Suppressor macrophage (primary cell): ENCODE measurements at places on chromosomes 4 and X.

DNA sequence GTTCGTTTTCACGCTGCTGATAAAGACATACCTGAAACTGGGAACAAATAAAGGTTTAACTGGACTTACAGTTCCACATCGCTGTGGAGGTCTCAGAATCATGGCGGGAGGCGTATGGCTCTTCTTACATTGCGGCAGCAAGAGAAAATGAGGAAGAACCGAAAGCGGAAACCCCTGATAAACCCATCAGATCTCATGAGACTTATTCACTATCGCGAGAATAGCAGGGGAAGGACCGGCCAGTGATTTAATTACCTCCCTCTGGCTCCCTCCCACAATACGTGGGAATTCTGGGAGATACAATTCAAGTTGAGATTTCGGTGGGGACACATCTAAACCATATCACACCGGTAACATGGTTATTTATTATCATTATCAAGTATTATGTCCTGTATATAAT, 2204.5 kb downstream of the ARAP2 start:
- DNase-seq: no peak

DNA sequence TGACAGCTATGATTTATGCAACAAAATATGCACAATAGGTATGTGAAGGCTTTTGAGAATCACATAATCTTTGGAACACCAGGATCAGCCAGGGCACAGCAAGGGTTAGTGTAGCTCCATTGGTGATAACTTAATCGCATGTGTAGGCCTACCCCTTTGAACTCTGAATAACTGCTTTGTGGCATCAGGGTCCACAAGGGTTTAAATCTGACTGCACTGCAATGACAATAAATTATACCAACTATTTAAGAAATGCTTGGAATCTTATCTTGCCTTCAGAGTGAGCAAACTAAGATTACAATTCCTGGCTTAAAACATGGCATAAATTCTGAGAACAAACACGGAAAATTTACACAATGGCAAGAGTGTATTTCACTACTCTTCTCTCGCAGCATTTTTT, 245.8 kb downstream of the FBXO8 start:
- DNase-seq: no peak

- no peak for DNase-seq
These were observed 455.5 kb downstream of the STIM2 start for GRCh38 chr4:27316176-27316575.

- DNase-seq: no peak
These were observed 46.4 kb upstream of the GATB start for GRCh38 chr4:151807220-151807619.

- DNase-seq: no peak
These were observed 344.7 kb downstream of the GALNTL6 start for GRCh38 chr4:172157946-172158345.

GRCh38 chrX:13498238-13498637, 71.2 kb upstream of the EGFL6 start:
- no peak for DNase-seq

- DNase-seq: no peak
These were observed 1276.1 kb downstream of the FSTL5 start for GRCh38 chr4:160887668-160888067.
